ENCODE measurements at places on chromosomes 1 and 21.

DNA sequence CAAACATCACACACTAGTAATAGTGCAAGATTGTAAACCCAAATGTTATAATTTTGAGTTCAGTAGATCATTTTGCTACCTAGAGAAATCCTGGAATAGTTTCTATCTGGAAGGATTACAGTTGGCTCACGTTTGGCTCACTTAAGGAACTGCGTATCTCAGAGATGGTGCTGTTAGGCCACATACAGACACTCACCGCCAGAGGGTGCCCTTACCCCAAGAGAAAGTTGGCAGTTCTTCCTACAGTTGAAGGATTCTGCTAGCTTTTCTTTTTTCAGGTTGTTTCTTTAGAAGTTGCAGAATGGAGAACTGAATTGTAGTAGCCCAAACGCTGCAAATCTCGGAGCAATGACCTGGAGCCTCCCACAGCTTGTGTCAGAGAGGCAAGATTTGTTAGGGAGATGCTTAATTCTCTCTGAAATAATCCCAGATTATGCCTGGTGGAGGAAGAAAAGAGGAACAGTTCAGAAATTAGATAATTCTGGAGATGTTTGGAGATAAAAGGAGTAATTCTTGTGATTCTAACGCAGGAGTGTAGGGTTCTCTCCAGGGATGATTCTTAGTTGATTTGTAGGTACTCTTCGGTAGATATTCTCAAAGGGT, 87.9 kb upstream of the PAPPA2 start:
- no peak for DNase-seq

DNA sequence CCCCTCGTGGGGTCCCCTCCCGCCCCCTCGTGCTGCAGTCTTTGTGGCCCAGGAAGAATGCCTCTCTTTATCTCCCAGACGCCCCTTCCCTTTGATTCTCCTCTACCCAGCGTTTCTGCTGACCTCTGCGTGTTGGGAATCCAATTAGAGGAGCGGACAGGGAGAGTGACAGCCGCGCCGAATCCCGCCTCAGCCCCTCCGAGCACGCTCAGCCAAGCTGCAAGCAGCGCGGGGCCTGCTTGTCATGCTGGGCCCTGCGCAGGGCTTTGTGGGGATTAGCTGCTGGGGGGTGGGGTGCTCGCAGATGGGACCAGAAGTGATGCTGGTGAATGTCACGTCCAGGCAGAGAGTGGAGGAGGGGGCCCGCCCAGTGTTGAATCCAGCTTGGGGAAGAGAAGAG, 91.1 kb downstream of the EPHB2 start:
- DNase-seq = no peak

DNA sequence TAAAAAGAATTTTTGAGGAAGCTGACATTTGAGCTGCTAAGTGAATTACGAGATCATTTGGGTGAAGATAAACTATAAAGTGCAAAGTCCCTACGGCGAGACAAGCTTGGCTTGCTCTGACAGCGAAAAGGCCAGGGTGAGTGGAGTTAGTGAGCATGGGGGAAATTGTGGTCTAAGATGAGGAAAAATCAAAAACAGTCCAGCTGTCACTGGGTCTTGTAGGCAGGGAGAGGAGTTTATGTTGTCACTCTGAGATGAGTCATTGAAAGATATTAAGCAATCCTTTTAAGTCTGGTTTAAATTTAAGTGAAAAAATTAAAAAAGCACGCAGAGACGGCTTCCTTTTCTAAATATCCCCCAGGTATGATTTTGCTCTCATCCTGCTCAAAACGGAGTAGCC, 601.9 kb downstream of the MRPL39 start:
- no peak for DNase-seq

DNA sequence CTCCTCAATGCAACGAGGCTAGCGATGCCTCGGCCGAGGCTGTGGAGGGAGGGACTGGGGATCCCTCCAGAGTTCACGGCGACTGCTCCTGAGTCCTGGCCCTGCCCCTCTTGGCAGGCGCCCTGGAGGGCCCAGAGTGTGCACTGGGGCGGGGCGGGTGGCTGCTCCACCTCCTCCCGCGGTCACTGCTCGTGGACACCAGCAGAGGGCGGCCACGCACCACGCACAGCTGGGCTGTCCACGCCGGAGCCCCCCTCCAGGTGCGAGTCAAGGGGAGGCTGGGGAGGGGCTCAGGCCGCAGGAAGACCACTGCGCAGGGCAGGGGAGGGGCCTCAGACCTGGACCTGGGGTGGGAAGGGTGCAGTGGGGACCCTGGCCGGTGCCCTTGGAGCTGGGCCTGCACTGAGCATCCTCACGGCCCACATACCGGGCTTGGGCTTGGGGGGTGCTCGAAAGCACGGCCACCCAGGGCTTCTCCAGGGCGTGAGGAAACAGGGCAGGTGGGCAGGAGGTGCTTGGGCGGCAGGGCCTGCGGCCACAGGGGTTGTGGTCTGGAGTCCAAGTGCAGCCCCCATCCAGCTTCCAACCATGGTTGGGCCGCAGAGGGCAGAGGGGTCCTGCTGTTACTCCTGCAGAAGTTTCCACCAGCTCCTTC, 20.6 kb upstream of the TTC34 start:
- no peak for DNase-seq

- no peak for DNase-seq
Observed at GRCh38 chr1:18385239-18385790, 95.4 kb upstream of the KLHDC7A start.

Measured in hematopoietic multipotent progenitor cell (in vitro differentiated cells).